Bronchial epithelial cell (primary cell): ENCODE measurements at places on chromosomes 13 and 19. TPM values are rescaled to one million over a fixed set of nuclear protein-coding genes. Genes with fewer than 3 reads are reported as not detected.

The SIAH3 gene
- total RNA-seq, result not detected in 2 replicates

The OSCAR gene
- 0.64 and 0.79 TPM in 2 replicates for total RNA-seq

The TUBB4A gene
- not detected in 2 replicates for total RNA-seq

The BCL3 gene
- total RNA-seq, result 2.1 and 4.7 TPM in 2 replicates

The CYTH2 gene
- total RNA-seq, result 24.2 and 36.6 TPM in 2 replicates

The YJEFN3 gene
- total RNA-seq, result 0.38 and 0.79 TPM in 2 replicates

The NLRP4 gene
- total RNA-seq, result not detected in 2 replicates

The ZNF230 gene
- total RNA-seq, result 3.9 and 4.0 TPM in 2 replicates

The ATP8B3 gene
- 0.26 and 1.4 TPM in 2 replicates for total RNA-seq

The PSG2 gene
- total RNA-seq, result not detected in 2 replicates

The LATS2 gene
- total RNA-seq, result 5.3 and 6.9 TPM in 2 replicates

The LGALS7B gene
- 1,636 and 4,049 TPM in 2 replicates for total RNA-seq

The ACP7 gene
- total RNA-seq, result 0.53 and 0.77 TPM in 2 replicates

The SLAIN1 gene
- total RNA-seq, result under 0.01 TPM in 1 of 2 replicates, not detected in the other

The FGF21 gene
- not detected in 2 replicates for total RNA-seq

The TRAPPC6A gene
- 11.4 and 24.5 TPM in 2 replicates for total RNA-seq

The IGFL3 gene
- total RNA-seq, result not detected in 2 replicates
